ENCODE measurements at places on chromosomes 7 and 10. TPM values are rescaled to one million over a fixed set of nuclear protein-coding genes. Genes with fewer than 3 reads are reported as not detected.

GRID2IP gene
- total RNA-seq, result not detected

INHBA gene
- 67.4 TPM for total RNA-seq

REPIN1 gene
- 43.4 TPM for total RNA-seq

CYP2C18 gene
- not detected for total RNA-seq

ACTR3C gene
- 0.13 TPM for total RNA-seq

PPP1R9A gene
- 0.78 TPM for total RNA-seq

BTBD16 gene
- not detected for total RNA-seq

ZDHHC6 gene
- 31.9 TPM for total RNA-seq

NRG3 gene
- not detected for total RNA-seq

OR2A7 gene
- total RNA-seq, result 0.07 TPM

DEPP1 gene
- total RNA-seq, result 142 TPM

PHYHIPL gene
- total RNA-seq, result not detected

GNG11 gene
- total RNA-seq, result 8.5 TPM

BICC1 gene
- 124 TPM for total RNA-seq
